Caco-2 (cell line): ENCODE measurements at places on chromosomes 13 and 19. TPM values are rescaled to one million over a fixed set of nuclear protein-coding genes. Genes with fewer than 3 reads are reported as not detected.

GRCh38 chr19:2469102-2469914, 6.6 kb upstream of the GADD45B start:
- no peaks in the 10 kb centered on the region for H3K27me3 ChIP-seq
- H3K36me3 ChIP-seq, result no peaks in the 10 kb centered on the region

The PNMA8B gene
- total RNA-seq, result 0.11 TPM in 1 of 2 replicates, not detected in the other

GRCh38 chr19:50401605-50402450, 16.9 kb upstream of the SPIB start:
- no peak overlapping the region for H3K27ac ChIP-seq
- no peak for DNase-seq
- no peaks in the 10 kb centered on the region for H3K27me3 ChIP-seq
- H3K4me3 ChIP-seq, result no peak overlapping the region

- H3K27me3 ChIP-seq, result no peaks in the 10 kb centered on the region
- no peak for DNase-seq
- no peak overlapping the region for H3K27ac ChIP-seq
- peaks cover 7% of the 10 kb centered on the region; the same call in 1 of the 2 replicates for H3K4me1 ChIP-seq
- no peaks in the 10 kb centered on the region for H3K36me3 ChIP-seq
These were observed 809 bp downstream of the TDRD12 start for GRCh38 chr19:32720216-32720935.

DNA sequence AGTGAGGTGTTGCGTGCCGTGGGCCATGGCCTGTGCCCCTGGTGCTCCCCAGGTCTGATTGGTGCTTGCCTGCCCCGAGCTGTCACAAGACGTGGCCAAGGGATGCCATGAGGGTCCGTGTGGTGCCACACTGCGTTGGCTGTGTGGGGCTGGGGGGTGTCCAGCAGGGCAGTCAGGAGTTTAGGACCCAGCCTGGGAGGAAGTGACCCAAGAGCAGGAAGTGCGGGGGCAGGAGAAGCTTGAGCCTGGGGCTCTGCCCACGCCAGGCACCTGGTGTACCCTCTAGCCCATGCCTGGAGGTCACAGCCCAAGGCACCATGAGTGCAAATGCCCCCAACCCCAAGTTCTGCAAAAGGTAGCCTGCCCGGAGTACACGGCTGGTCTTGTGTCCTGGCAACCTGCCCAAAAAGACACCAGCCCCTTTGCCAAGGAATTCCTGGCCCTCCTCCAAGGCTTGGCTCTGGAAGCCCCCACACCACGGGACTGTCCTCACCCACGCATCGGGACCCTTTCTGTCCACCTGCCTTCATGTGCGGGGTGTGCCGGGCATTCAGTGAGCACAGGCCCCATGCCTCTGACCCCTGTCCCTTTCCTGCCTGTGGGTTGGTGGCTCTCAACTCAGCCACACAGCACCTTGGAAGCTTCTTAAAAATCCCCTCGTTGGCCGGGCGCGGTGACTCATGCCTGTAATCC, 24.9 kb downstream of the MPND start:
- peaks cover 2% of the 10 kb centered on the region for H3K36me3 ChIP-seq
- no peak overlapping the region for H3K27ac ChIP-seq
- DNase-seq, result no peak
- no peak overlapping the region for H3K4me3 ChIP-seq
- H3K4me1 ChIP-seq, result no peaks in the 10 kb centered on the region

The PDX1 gene
- 3.7 and 3.9 TPM in 2 replicates for total RNA-seq

The PSG3 gene
- total RNA-seq, result not detected in 2 replicates

GRCh38 chr13:95226932-95227695, 74.1 kb downstream of the ABCC4 start:
- DNase-seq, result no peak
- H3K4me1 ChIP-seq, result peaks cover 8% of the 10 kb centered on the region
- H3K4me3 ChIP-seq, result no peak overlapping the region
- H3K27me3 ChIP-seq, result no peaks in the 10 kb centered on the region
- no peaks in the 10 kb centered on the region for H3K36me3 ChIP-seq
- H3K27ac ChIP-seq, result no peak overlapping the region
